Stimulated activated CD8-positive, alpha-beta memory T cell treated with anti-CD3 and anti-CD28 coated beads, Interleukin-2, amount 100 ng/mL, for 1 hour (primary cell): ENCODE measurements at places on chromosomes 4 and X.

- DNase-seq: no peak
Observed at GRCh38 chr4:27861381-27861787, 1000.7 kb downstream of the STIM2 start.

- DNase-seq: no peak
Observed at GRCh38 chrX:121558886-121559285, 511.5 kb downstream of the GLUD2 start.

DNA sequence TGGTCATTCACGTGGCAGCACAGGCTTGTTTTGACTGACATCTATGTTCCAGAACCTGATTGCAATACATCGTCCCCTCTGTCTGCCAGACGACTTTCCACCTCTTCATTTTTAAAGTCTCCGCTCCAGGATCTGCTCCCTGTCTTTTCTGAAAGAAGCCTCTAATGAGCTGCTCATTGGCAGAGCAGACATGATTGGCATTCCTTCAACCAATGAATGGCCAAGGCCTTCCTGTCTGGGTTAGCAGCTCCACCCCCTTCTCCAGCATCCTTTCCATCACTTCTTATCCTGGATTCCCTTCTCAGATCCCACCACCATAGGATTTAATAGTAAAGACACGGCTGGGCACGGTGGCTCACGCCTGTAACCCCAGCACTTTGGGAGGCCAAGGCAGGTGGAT lies 202.7 kb upstream of the KLF3 start:
- DNase-seq: no peak

DNA sequence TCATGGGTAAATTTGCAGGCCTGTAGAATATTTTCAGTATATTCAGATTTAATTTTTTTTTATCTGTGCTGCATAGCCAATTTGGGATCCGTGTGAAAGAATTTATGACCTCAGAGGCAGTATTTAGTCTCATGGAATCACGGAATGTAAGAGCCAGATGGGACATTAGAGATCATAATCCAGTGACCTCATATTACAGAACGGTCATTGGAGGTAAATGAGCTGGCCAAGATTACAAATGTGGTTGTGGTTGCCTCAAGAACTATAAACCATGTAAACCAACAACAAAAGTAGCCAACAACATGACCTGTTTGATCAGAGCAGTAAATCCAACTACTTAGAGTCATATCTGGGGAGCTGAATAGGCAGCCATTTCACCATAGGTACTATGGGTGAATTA lies 71.6 kb downstream of the AMOT start:
- DNase-seq: no peak

DNA sequence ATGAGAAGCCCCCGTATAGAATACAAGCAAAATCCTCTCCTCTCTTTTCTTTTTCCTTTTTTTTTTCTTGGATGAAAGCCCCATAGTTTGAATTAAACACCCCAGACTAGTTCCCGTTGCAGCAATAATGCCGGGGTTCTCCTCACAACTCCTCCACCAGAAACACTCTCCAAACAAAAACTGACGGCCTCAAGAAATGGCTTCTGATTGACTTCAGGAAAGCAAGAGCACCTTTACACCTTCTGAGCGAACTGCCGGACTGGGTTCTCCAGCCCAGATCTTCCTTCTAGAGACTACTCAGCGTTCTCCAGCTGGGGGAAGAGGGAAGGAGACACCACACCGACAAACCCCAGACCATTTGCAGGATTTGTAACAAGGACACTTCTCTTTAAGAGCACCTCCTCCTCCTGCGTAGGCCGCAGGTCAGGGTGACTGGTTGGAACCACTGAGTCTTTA lies 4.0 kb downstream of the HAND2 start:
- no peak for DNase-seq

DNA sequence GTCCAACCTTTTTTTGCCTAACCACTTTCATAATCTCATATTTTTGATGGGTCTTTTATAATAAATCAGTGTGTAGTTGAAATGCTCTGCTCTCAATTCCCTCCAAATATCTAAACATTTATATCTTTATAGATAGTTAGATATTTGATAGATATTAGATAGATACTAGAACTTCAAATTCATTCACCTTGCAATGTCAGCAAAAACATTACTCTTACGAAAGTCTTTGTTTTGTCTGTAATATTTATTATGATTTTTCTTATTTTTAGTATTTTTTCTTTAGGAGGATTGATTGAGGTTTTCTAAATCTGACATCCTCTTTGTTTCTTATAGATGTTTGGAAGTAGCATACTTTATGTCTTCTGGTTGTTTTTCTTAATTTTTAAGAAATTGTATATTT lies 2563.6 kb downstream of the PCDH7 start:
- DNase-seq: no peak

DNA sequence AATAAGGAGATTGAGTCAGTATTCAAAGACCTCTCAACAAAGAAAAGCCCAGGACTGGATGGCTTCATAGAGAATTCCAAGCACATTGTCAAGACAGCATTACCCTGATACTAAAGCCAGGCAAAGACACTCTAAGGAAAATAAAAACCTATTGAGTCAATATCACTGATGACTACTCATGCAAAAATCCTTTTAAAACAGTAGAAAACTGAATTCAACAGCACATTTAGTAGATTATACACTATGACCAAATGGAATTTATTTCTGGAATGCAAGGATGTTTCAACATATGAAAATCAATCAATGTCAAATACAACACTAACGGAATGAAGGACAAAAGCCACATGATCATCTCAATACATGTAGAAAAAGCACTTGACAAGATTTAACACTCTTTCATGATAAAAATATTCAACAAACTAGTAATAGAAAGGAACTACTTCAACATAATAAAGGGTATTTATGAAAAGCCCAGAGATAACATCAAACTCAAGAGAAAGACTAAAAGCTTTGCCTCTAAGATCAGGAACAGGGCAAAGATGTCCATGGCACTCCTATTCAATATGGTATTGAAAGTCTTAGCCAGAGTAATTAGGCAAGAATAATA lies 633.3 kb downstream of the ANKRD50 start:
- no peak for DNase-seq

DNA sequence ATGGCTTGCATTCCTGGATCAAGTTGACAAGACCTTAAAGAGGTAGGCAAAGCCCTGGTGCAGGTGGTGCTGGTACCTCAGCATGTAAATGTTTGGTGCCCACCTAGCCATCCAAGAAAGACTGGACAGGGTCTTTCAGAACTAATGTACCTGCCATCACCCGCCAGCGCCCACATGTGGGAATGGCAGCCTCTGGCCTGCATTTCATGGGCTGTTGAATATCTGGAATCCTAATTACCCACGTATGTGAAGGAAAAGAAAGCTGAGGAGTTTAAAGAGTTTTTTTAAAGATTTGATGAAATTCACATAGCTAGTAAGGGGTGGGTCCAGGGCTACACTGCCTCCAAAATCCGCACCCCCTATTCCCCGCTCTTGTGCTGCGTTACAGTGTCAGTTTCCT lies 8.6 kb upstream of the CCDC149 start:
- no peak for DNase-seq

GRCh38 chr4:38113132-38113531 lies 152.9 kb downstream of the PTTG2 start:
- no peak for DNase-seq

- DNase-seq: no peak
Observed at GRCh38 chr4:2923141-2923551, 40.1 kb downstream of the NOP14 start.

DNA sequence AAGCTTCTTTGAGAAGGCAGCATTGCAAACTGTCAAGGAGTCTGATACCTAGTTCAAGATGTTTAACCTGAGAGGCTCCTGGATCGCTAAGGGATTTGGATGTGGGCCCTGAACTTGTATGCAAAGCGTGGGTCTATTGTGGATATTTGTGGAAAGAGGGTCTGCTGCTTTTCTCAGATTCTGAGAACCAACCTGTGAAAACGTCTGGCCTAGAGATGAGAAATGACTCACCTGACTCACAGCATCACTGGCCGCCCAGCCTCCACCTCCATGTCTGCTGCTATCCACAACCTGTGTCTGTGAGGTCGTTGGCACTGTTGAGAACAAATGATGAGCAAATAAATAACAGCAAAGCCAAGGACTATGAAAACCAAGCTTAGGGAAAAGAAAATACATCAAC lies 33.3 kb upstream of the PROM1 start:
- DNase-seq: no peak

GRCh38 chrX:87397103-87397886 lies 120.3 kb upstream of the KLHL4 start:
- no peak for DNase-seq

DNA sequence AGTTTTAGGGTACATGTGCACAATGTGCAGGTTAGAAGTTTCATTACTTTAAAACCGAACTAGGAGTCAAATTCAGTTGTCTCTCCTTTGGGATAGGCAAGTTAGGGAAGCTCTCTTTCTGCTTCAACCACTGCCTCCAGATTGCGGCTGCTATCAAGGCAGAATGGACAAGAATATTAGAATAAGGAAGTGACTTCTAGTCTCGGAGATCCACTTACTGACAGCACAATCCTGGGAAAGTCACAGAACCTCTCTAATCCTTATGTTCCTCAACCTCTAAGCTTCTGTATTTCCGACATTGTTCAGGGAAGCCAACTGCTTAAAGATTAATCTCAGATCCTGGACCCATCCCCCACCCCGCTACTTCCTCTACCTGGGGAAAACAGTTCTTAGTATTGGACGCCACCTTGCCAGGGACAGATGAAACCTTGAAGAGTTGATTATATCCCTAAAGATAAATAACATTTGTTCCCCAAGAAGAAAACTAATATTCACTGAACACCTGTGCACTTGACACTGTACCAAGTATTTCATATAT lies 2.1 kb downstream of the NUP62CL start:
- DNase-seq: no peak

DNA sequence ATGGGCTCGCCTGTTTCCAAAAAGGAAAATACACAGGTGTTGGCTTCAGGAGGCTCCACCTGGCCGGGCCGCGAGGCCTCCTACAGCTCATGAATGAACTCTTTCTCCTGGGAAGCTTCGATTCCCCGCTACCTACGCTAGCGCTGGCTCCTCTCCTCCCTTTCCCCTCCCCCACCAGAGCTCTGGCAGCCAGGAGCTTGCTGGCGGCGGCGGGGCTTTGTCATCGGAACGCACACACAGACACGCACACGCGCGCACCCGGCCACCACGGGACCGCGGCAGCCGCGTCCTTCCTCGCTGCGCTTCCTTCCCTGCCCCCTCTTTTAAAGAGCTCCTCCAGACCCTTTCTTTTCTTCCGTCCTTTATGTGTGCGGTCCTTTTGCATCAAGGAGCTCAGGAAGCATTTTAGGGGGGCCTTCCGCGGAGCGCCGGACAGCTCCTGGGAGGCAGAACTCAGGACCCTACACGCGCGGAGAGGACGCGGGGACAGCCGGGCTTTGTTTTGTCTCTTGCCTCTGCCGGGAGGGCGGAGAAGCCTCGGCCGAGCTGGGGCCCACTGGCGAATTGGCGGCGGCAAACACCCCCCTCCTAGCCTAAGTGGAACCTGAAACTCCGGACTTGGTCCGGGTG lies 70.2 kb upstream of the BCOR start:
- no peak for DNase-seq

DNA sequence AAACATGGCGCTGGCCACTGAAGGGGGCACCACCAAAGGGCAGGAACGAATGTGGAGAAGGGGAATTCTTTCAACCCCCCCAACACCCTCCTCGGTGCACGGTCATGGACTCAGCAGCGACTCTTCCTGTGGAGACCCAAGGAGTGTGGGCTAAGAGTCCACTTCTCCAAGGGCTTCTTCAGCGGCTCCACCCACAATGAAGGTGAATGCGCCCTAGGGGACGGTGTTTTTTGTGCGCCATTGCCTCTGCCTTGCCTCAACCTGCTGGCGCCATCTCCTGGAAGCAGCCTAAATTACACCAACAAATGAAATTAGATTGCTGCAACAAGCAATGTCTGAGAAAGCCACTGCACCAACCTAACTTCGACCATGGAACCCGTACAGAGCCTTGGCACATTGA lies 169.2 kb upstream of the MAGEB18 start:
- DNase-seq: no peak

DNA sequence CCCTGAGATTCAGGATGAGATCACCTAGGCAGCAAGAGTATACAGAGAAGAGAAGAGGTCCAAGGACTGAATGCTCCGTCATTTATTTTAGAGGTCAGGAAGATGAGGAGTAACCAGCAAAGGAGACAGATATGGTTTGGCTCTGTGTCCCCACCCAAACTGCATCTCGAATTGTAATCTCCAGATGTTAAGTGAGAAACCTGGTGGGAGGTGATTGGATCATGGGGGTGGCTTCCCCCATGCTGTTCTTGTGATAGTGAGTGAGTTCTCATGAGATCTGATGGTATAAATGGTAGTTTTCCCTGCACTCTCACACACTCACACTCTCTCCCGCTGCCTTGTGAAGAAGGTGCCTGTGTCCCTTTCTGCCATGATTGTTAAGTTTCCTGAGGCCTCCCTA lies 60.8 kb downstream of the MID1IP1 start:
- no peak for DNase-seq

- DNase-seq: no peak
Observed at GRCh38 chr4:83828601-83829000, 292.7 kb downstream of the GPAT3 start.

GRCh38 chr4:119748853-119749252 lies 120.2 kb upstream of the PDE5A start:
- DNase-seq: no peak

DNA sequence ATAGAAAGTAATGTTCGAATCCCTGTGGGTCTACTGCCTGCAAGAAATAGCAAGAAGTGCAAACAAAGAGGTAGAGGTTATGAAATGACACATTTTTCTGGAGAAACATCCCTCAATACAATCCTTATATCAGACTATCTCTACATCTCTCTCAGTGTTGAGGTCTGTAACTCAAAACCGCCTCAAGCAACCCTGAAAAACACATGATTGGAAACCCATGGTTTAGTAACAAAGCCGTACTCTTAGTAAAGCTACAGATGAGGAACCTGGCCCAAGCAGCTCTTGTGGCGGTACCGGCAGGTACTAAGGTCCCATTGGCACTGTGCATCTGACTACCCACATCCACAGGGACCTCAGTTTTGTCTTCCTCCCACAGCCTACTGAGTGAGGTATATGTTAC lies 53.9 kb downstream of the IRF2 start:
- DNase-seq: no peak

DNA sequence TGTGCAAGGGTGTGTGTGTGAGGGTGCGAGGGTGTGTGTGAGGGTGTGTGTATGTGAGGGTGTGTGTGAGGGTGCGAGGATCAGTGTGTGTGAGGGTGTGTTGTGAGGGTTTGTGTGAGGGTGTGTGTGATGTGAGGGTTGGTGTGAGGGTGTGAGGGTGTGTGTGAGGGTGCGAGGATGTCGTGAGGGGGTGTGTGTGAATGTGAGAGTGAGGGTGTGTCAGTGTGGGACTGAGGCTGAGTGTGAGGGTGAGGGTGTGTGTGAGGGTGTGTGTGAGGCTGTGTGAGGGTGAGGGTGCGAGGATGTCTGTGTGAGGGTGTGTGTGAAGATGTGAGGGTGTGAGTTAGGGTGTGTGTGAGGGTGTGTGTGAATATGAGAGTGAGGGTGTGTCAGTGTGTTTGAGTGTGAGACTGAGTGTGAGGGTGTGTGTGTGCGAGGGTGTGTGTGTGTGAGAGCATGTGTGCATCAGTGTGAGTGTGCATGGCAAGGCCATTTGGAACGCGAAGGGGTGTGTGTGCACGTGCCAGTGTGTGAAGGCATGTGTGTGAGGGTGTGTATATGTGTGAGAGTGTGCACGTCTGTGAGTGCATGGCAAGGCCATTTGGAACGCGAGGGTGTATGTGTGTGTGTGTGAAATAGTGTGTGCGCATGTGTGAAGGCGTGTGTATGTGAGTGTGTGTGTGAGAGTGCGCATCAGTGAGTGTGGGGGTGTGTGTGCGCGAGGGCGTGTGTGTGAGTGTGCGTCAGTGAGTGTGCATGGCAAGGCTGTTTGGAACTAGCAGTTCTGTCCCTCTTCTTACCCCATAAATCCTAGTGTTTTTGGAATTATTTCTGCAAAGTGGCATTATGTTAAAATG lies 69.8 kb downstream of the RGS12 start:
- DNase-seq: no peak

GRCh38 chrX:41960142-41960541 lies 36.8 kb upstream of the CASK start:
- DNase-seq: no peak
